ENCODE measurements at places on chromosomes 3 and 15.

DNA sequence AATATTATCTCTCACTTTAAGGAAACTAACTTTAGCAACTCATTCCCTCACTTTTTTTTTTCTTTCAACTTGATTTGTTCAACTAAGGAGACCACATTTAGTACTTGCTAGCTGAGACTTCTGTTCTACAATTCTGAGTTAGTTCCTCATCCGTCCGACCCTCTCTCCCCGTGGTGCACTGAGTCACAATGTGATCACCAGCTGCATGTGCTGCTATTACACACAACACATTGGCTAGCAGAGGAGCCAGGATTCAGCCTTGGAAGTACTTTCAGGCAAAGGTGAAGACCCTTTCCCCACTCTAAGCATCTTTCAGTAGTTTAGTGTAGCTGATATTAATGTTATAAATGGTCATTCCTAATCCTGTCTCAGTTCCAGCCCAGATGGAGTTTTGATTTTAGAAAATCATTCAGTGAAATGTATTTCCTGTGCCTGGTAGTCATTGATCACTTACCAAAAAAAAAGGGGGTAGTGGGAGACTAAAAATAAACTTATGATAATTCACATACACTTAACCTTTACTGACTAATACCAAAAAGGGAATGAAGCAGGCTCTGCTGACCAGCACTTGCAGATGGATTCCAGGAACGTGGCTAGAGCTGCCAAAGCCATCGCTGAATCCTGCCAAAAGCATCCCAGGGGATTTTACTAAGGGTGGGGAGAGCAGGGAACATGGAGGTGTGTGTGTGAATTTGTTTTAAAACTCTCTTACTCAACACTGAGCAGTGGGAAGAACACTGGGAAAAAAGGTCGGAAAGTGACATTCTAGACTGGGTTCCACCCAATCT, 424.8 kb downstream of the LPP start:
- DNase-seq = peak; percentile 17

GRCh38 chr3:150761831-150762661, 923 bp downstream of the SIAH2 start:
- DNase-seq = peak; percentile 28

- DNase-seq = no peak
Observed at GRCh38 chr3:16816048-16816780, 68.5 kb upstream of the PLCL2 start.

DNA sequence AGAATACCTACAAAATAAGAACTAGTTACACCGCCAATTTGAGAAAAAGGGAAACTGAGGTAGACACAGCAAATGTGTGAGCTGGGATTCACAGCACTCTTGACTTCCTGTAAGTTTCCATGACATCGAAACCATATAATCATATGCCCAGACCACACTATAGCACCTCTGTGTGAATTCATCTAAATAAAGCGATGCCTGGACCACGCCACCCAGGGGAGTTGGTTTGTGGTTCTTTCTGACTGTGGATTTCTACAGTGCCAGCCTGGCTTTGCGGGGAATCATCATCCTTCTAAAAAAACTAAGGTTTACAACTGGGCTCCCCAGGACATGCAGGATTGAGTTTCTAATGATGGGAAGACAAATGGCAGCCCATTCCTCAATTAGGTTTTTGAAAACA, 23.5 kb upstream of the CA12 start:
- DNase-seq = no peak

DNA sequence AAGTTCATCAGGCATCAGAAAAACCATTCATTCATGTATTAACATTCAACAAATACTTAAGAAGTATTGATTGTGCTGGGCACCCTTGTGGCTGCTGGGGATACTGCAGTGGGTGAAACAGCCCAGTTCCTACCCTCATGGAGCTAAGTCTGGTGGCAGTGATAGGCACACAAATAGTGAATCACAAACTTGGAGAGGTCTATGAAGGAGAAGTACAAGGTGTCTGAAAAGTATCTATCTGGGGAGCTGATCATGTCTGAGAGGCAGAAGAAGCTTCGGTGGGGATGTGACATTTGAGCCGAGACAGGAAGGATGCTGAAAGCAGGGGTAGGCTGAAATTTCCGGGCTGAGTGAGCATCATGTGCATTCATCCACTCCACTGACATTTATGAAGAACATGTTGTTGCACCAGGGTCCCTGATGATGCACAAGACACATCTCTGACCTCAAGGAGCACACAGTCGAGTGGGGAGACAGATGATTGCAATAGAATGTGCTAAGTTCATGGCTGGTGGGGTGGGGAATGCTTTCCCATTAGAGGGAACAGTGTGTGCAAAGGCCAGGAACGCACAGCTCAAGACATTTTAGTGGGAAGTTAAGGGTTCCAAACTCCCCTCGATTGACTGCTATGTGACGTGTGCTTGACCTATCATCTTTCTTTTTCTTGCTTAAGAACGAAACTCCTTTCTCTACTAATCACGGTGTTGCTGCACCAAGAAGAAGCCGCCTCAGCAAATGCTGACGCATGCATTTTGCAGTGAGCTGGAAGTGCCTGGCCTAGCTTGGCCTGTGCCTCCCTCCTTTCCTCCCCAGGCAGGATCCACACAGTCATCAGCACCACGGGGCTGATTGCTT, 309.1 kb upstream of the ICE2 start:
- DNase-seq = no peak

DNA sequence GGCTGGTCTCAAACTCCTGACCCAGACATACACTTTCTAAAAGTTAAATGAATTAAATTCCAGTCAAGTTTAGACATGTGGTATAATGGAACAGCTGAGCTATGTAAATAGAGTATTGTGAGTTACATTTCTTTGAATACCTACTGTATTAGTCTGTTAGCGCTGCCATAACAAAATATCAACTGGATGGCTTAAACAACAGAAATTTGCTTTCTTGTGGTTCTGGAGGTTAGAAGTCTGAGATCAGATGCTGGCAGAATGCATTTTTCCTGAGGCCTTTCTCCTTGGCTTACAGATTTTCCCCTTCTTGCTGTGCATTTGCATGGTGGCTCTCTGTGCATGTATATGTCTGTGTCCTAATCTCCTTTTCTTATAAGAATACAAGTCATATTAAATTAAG, 101.5 kb upstream of the TGFBR2 start:
- no peak for DNase-seq

DNA sequence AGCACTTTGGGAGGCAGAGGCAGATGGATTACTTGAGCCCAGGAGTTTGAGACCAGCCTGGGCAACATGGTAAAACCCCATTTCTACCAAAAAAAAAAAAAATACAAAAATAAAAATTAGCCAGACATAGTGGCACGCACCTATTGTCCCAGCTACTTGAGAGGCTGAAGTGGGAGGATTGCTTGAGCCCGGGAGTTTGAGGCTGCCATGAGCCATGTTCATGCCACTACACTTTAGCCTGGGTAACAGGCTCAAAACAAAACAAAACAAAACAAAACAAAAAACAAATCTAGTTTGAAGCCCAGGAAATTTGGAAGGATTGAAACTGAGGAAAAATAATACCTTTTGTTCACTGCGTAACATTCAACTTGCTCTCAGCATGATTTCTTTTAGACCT, 16.6 kb downstream of the TMOD3 start:
- no peak for DNase-seq

DNA sequence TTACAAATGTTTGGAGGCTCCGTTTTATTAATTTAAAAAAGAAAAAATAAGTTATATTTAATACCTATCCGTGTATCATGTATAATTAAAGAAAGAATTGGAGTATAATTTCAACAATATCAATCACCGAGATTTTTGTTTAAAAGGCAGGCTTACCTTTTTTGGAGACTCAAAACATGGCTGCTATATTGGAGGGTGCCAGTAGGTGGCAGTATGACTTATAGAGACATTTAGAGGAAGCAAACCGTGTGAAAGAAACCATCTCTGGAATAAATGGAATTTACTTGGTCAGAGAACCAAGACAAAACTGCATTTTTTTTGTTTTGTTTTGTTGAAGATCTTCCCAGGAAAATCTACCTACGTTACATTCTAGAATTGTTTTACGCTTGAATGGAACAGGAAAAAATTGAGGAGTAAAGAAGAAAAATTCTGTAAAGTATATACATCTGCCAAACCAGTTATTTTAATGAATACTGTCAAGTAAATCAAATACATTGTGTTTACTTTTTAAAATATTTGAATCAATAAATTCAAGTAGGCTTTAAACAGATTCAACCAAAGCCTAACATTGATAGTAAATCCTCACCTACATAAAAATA, 802.6 kb upstream of the ALCAM start:
- peak; percentile 28 for DNase-seq

DNA sequence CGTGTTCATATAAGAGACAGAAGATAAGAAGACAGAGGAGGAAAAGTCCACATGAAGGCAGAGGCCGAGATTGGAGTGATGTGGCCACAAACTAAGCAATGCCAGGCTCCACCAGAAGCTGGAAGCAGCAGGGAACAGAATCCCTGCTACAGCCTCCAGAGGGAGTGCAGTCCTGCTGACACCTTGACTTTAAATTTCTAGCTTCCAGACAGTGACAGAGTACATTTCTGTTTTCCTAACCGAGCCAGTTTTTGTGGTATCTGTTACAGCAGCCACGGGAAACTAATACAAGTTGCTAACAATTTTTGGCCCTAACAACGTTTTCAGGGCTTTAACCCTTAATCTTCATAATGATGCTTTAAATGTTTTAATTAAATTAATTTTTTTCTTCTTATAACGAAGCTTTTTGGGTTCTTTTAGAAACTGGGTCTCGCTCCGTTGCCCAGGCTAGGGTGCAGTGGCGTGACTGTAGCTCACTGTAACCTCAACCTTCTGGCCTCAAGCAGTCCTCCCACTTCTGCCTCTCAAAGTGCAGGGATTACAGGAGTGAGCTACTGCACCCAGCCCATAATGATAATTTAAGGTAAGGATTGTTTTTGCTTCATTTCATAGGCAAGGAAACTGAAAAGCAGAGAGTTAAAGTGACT, 202.3 kb upstream of the PROK2 start:
- DNase-seq = no peak

Measured in NCI-H1092 (cell line).